ENCODE measurements at places on chromosomes 13 and 19. TPM values are rescaled to one million over a fixed set of nuclear protein-coding genes. Genes with fewer than 3 reads are reported as not detected.

GRCh38 chr13:92483894-92484293, 742.7 kb upstream of the GPC6 start:
- H3K4me3 ChIP-seq: no peak overlapping the region
- H3K36me3 ChIP-seq: no peaks in the 10 kb centered on the region
- no peak overlapping the region for H3K27ac ChIP-seq
- H3K27me3 ChIP-seq: no peaks in the 10 kb centered on the region
- H3K4me1 ChIP-seq: no peaks in the 10 kb centered on the region
- no peak for DNase-seq

ZNF569 gene
- not detected for total RNA-seq

DNA sequence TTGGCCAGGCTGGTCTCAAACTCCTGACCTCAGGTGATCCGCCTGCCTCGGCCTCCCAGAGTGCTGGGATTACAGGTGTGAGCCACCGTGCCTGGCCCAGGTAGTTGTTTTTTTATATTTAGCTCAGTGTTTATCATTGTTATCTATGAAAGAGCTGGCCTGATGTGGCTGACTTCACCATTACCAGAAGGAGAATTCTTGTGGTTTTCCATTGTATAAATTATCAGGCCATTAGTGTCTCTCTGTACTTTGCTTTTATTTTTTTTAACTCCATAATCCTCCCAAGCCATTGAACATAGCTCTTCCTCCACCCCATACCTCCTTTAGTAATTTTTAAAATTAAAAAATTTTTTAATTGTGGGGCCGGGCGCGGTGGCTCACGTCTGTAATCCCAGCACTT, 24.2 kb downstream of the CERS4 start:
- no peaks in the 10 kb centered on the region for H3K4me1 ChIP-seq
- no peak overlapping the region for H3K27ac ChIP-seq
- no peak for DNase-seq

DNA sequence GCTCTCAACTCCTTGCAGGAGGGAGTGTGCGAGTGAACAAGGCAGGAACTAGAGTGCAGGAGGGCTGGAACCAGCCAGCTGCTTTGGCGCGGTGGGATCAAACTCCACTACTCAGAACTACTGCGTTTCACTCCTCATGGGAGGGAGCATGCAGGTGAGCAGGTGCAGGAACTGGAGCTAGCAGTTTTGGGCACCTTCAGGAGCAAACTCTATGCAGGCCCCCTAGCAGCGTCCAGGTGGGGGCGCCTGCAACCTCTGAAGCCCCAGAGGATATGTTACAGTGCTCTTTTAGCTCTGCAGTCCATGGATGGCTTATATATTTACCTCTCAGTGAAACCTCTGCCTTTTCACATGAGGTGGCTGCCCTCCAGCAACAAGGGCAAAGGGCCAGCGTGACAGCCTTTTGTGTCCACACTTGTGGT, 1303.4 kb downstream of the PCDH9 start:
- H3K4me3 ChIP-seq: no peak overlapping the region
- H3K36me3 ChIP-seq: no peaks in the 10 kb centered on the region
- no peaks in the 10 kb centered on the region for H3K4me1 ChIP-seq

- no peaks in the 10 kb centered on the region for H3K4me1 ChIP-seq
- no peak overlapping the region for H3K4me3 ChIP-seq
Observed at GRCh38 chr19:45385392-45386221, 15.2 kb upstream of the ERCC2 start.

- no peak for DNase-seq
- no peaks in the 10 kb centered on the region for H3K27me3 ChIP-seq
- H3K27ac ChIP-seq: no peak overlapping the region
- H3K4me3 ChIP-seq: no peak overlapping the region
- no peaks in the 10 kb centered on the region for H3K4me1 ChIP-seq
Observed at GRCh38 chr19:5055457-5055776, 86.5 kb downstream of the KDM4B start.

GRCh38 chr13:40141859-40142555, 486.5 kb downstream of the COG6 start:
- no peaks in the 10 kb centered on the region for H3K27me3 ChIP-seq
- H3K4me3 ChIP-seq: no peak overlapping the region
- H3K27ac ChIP-seq: no peak overlapping the region
- H3K36me3 ChIP-seq: no peaks in the 10 kb centered on the region
- DNase-seq: no peak
- H3K4me1 ChIP-seq: no peaks in the 10 kb centered on the region

FAM216B gene
- total RNA-seq: not detected

DNA sequence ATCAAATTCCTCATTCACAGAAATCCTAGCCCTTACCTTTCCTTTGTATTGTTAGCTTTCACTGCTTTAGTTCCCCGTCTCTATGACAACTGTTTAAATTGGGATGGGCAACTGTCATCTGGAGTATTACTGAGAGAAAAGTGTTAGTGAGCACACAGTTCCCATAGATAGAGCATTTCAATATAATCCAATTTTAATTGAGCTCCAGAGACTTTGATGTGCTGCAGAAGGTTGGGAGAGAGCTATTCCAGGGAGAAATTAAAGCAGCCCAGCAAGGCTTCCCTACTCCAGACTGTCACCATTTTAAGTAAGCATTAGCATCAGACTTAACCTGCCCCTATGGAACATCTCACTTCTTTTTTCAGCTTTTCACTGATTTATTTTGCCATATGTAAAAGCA, 55.0 kb upstream of the MAB21L1 start:
- no peak for DNase-seq
- H3K36me3 ChIP-seq: no peaks in the 10 kb centered on the region
- H3K4me1 ChIP-seq: no peaks in the 10 kb centered on the region
- no peak overlapping the region for H3K4me3 ChIP-seq
- no peaks in the 10 kb centered on the region for H3K27me3 ChIP-seq

ZNF471 gene
- not detected for total RNA-seq

DNA sequence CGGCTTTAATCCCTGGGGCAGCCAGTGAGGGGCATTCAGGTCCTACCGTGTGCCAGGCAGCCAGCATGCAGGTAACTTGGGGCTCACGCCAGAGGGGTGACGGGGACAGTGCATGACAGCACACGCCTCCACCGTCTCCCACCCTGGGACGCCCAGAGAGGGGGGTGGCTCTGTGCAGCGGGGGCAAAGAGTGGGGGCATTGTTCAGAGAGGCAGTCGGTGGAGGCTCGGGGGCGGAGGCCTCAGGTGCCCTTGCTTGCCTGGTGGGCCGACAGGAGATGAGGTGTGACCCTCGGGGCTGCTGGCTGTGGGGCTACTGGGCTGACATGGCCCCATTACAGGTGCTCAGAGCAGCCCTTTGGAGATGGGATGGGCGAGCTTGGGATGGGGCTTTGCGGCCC, 18.4 kb downstream of the PLIN4 start:
- no peak overlapping the region for H3K4me3 ChIP-seq
- peaks cover 3% of the 10 kb centered on the region for H3K4me1 ChIP-seq
- peaks cover 15% of the 10 kb centered on the region for H3K36me3 ChIP-seq
- no peaks in the 10 kb centered on the region for H3K27me3 ChIP-seq
- no peak overlapping the region for H3K27ac ChIP-seq
- no peak for DNase-seq

ZNF486 gene
- total RNA-seq: not detected

DNA sequence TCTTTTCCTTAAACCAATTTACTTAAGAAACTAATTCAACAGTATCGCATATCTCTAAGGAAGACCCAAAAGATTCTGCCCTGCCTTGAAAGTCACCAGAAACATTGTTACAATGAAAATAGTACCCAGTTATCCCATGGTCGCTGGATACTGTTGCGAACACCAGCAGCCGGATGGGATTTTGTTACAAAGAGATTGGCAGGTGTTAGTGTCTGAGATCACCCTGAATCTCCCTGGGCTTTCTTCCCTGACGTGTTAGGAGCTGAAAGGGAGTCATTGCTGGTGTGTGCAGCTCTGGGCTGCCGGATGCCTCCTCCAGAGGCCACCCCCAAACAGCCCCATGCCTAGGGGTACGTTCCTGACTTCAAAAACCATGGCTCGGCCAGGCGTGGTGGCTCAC, 38.2 kb downstream of the PTPRS start:
- no peaks in the 10 kb centered on the region for H3K27me3 ChIP-seq
- no peak for DNase-seq
- no peak overlapping the region for H3K4me3 ChIP-seq
- no peak overlapping the region for H3K27ac ChIP-seq

DNA sequence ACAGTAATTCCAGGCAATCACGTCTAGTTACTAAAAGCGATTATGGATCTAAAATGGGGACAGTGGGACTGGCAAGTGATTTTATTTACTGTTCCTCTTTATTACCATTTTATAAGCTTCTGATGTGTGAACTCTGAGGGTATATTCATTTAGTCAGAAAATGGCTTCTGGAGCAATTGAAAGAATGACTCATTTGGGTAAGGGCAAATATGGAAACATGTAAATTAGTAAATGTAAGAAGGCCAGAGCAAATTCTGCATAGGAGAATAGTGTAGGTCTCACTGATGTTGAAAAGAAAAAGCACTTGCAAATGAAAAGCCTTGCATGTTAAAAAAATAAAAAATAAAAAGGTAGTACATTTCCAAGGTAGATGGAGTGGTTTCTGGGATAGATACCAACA, 262.2 kb downstream of the KLF5 start:
- DNase-seq: no peak
- no peaks in the 10 kb centered on the region for H3K36me3 ChIP-seq
- H3K4me1 ChIP-seq: peaks cover 3% of the 10 kb centered on the region
- no peak overlapping the region for H3K4me3 ChIP-seq
- H3K27ac ChIP-seq: no peak overlapping the region

LGI4 gene
- 0.32 TPM for total RNA-seq

HPN gene
- total RNA-seq: 0.32 TPM

KDELR1 gene
- 212 TPM for total RNA-seq

GRCh38 chr19:30567536-30568232, 195.5 kb downstream of the ZNF536 start:
- no peaks in the 10 kb centered on the region for H3K4me1 ChIP-seq
- DNase-seq: no peak
- no peaks in the 10 kb centered on the region for H3K27me3 ChIP-seq
- no peaks in the 10 kb centered on the region for H3K36me3 ChIP-seq
- H3K27ac ChIP-seq: no peak overlapping the region

MISP3 gene
- 5.2 TPM for total RNA-seq

GRK1 gene
- total RNA-seq: not detected

DNA sequence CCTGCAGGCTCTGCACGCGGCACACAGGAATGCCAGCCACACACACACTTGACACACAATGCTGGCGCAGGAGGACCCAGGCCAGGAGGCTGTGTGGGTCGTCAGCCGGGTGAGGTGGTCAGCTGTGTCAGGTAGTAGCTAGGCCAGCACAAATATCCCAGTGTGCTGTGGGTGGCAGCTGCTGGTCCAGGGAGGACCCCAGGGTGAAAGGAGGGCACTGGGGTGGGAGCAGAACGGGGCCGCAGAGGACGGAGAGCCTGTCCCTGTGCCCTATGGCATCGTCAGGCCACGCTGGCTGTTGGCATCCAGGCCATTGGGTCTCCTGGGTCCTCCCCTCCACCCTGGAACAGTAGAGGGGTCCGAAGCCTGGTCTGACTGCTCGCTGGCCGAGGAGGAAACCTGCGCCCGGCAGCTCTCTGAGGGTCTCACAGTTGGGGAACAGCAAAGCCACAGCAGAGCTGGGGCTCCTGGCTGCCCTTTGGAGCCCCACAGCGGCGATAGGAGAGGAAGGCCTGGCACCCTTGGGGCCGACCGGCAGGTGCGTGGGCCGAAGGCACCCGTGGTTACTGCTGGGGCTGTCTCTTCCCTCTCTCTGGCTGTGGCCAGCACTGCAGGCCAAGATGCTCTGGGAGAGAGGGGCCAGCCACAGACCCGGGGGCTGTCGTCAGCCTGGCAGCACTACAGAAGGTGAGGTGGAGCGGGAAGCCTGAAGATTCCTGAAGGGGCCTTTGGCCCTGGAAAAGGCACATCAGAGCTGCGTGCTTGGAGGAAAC, 27.3 kb downstream of the C13orf46 start:
- no peaks in the 10 kb centered on the region for H3K27me3 ChIP-seq
- no peaks in the 10 kb centered on the region for H3K4me1 ChIP-seq
- H3K27ac ChIP-seq: no peak overlapping the region
- no peaks in the 10 kb centered on the region for H3K36me3 ChIP-seq

DNA sequence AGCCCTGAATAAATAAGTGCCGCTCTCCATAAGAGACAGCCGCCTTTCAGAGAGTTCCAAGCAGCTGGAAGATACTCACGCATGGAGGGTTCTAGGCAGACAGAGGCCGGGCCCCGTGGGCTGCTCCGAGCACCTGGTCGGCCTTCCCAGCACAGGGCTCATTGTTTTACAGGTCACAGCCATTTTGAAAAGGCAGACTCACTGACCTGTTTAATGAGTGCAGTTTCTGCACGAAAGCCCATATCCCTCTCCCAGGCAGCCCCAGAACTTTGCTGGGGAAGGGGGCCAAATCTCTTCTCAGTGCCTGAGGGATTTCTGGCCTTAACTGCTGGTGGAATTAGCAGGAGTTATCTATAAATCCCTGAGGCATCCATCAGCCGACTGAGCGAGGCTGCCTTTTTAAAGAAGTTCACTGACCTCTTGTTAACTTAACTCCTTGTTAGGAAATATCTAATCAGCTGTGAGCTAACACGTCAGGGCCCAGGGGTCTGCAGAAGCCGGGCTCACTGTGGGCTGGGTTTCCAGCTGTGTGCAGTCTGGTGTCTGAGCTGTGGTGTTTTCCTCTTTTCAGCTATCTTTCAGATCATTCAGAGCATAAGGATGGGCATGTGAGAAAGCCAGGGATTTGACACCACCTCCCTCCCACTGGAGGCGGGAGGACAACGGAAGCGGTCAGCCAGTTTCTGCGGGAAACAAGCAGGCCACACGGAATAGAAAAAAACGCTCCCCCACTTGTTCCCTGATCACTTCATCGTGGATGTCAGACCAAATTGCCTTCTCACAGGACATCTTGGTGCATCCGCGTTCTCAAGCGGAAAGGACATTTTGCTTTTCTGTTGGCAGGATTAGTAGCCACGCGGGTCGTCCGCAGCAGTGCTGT, 23.3 kb downstream of the SERP2 start:
- DNase-seq: no peak
- peaks cover 3% of the 10 kb centered on the region for H3K4me1 ChIP-seq
- no peaks in the 10 kb centered on the region for H3K36me3 ChIP-seq
- no peak overlapping the region for H3K4me3 ChIP-seq

- peak; percentile 47 for DNase-seq
- H3K27ac ChIP-seq: no peak overlapping the region
Observed at GRCh38 chr19:32976223-32976805, 4.3 kb downstream of the FAAP24 start.

- H3K36me3 ChIP-seq: peaks cover 10% of the 10 kb centered on the region
- H3K27me3 ChIP-seq: no peaks in the 10 kb centered on the region
- peaks cover 9% of the 10 kb centered on the region for H3K4me1 ChIP-seq
- DNase-seq: no peak
Observed at GRCh38 chr19:4454747-4455718, 2.6 kb downstream of the UBXN6 start.

GRCh38 chr13:27375686-27376326, 48.6 kb upstream of the GTF3A start:
- H3K36me3 ChIP-seq: no peaks in the 10 kb centered on the region
- H3K4me1 ChIP-seq: peaks cover 28% of the 10 kb centered on the region
- H3K27me3 ChIP-seq: no peaks in the 10 kb centered on the region

DNA sequence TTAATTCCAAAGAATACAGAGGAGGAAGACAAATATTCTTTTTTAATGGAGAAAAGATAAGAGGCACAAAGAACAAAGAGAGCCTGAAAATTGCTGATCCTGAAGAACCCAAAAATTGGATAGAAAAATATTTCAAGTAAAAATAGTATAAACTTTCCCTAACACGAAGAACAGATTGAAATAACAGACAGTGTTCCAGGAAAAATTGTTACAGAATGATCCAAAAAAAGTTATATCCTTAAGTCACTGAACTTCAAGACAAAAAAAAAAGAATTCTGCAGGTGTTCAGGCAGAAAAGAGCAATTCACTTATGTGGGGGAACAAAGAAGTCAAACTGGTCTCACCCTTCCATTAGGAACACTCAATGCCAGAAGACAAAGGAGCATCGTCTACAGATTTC, 160.2 kb downstream of the KLF12 start:
- no peaks in the 10 kb centered on the region for H3K4me1 ChIP-seq
- H3K27ac ChIP-seq: no peak overlapping the region
- DNase-seq: no peak
- no peaks in the 10 kb centered on the region for H3K27me3 ChIP-seq
- no peak overlapping the region for H3K4me3 ChIP-seq
- no peaks in the 10 kb centered on the region for H3K36me3 ChIP-seq
